ACHN (cell line): ENCODE measurements at places on chromosomes 1 and 21.
A peak's percentile ranks its signal among the peaks of the same experiment; 100 is the strongest.

- peak; percentile 48 for DNase-seq
These were observed 55.8 kb downstream of the CENPF start for GRCh38 chr1:214658785-214659184.

DNA sequence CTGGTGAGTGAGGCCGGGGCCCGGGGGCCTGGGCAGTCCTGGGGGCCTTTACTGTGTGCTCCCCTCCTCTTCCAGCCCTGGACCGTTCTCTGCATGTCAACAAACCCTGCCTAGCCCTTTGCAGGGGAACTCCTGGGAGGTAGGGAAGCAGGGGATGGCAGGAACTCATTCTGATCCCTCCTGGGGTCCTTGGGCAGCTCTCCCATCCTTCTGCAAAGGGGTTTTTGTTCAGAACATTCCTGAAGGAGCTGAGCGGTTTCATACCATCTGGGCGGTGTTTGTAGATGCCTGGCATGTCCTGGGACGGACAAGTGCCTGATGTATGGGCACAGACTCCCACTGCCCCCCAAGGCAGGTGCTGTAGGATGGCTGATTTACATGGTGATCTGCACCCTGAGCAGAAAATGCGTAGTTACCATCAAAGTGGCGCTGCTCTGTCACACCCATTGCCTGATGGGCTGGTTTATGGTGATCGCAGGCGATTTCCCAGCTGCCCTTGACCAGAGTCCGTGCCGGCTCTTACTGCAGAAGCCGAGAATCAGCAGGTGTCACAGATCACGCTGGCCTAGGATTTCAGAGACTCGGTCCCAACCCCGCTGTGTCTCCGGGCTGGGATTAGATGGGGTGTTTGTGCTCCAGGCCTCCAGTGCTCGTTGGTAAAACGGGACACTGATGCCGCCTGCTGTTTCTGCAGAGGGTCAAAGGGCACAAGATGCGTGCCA is 71.6 kb upstream of the TRAPPC10 start:
- DNase-seq = no peak

DNA sequence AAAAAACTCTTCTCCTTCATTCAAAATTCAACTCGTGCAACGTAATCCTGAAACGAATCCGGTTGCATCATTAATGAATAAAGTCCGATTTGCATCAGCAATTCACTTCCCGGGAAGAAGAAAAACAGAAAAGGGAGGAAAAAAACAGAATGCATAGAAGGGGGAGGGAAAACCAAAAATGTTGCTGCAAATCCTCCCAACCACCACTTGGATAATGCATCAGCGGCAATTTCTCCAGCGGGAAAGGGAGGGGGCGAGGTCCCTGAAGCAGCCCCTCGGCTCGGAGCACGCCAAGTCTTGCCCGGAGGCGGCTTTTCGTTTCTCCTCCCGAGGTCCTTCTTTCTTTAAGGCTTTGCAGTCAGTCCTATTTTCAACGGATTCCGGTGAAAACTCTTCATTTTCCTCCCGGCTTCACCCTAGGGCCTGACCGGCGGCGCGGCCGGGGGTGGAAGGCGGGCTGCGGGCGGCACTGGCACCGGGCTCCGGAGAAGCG is 723 bp downstream of the CDC42BPA start:
- peak; percentile 76 for DNase-seq

- DNase-seq = no peak
These were observed 126.4 kb downstream of the DMRTB1 start for GRCh38 chr1:53585565-53585964.

DNA sequence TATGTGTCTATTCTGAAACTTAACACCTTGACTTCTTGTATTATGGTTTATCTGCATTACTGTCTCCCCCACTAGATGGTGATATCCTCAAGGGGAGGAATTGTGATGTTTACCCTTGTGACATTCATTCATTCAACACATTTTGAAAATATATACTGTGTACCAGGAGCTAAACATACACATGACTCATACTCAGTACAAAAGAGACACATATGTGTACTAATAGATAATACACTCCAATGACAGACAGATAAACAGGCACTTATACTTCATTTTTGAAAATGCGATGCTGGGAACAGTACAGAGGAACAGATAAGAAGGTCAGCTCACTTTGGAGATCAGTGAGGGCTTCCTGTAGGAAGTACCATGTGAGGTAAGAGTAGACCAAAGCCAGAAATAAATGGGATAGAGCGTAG is 8.9 kb upstream of the RAB3GAP2 start:
- peak; percentile 27 for DNase-seq

DNA sequence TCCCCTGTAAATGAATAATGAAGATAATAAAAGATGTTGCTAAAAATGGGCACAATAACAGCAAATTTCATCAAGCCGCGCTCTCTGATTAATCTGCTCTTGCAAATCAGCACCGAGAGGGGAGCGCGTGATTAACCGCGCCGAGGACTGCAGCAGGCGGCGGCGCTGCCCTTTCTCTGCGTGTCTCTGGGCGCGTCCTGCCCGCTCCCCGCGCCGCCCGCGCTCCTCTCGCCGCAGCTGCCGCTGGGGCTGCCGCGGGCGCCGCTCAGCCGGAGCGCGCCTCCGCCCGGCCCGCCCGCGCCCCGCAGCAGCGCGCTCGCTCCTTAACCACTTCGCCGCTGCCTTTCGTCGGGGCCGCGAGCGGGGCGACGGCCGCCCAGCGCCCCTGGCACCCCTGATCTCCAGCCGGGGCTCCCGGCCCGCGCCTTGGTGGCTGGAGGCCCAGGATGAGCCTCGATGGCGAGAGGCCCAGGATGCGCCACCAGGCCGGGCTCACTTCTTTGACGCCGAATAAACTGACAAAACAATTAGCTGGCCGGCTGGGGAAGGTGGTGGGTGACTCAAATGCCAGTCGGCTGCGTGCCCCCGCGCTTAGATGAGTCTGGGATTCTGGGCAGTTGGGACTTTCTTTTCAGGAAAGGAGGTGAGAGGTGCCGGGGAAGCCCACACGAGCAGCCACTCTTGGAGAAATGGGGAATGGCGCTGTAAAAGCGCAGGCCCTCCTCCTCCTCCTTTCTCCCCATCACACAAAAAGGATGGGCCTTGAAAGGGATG is 221.4 kb upstream of the PKN2 start:
- DNase-seq = peak; percentile 1

GRCh38 chr1:100268202-100268601 is 2.2 kb downstream of the RTCA start:
- no peak for DNase-seq

DNA sequence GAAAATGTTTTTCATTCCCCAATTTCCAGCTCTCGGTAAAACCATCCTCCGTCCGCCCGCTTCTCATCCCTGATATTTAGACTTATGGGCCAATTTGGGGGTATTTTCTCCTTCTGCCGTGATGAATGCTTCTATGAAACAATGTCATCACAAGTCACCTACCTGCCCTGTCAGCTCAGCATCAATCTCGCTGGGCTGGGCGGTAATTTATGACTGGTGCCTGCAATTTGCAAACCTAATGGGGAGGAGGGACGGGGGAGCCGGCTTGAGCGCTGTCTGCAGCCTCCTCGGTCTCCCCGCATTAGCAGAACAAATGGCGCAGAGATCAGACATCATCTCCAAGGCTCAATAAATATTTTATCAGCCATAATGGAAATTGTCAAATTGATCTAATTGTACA is 72.1 kb downstream of the PRDM16 start:
- DNase-seq = no peak

GRCh38 chr1:171715813-171716251 is 26.0 kb downstream of the VAMP4 start:
- DNase-seq = peak; percentile 50
